ENCODE measurements at places on chromosomes 3 and 15. TPM values are rescaled to one million over a fixed set of nuclear protein-coding genes. Genes with fewer than 3 reads are reported as not detected.

IL17RD gene
- total RNA-seq = 18.3 TPM

SCG5 gene
- total RNA-seq = 5.0 TPM

CLDN18 gene
- not detected for total RNA-seq

EID1 gene
- total RNA-seq = 111 TPM

TMCO5A gene
- total RNA-seq = not detected
